Left hindlimb (tissue), 1 donor: ENCODE measurements at places on chromosomes 2 and 18.

- no peak for DNase-seq
Measured at GRCh38 chr2:88226754-88227153, 56.6 kb downstream of the THNSL2 start.

DNA sequence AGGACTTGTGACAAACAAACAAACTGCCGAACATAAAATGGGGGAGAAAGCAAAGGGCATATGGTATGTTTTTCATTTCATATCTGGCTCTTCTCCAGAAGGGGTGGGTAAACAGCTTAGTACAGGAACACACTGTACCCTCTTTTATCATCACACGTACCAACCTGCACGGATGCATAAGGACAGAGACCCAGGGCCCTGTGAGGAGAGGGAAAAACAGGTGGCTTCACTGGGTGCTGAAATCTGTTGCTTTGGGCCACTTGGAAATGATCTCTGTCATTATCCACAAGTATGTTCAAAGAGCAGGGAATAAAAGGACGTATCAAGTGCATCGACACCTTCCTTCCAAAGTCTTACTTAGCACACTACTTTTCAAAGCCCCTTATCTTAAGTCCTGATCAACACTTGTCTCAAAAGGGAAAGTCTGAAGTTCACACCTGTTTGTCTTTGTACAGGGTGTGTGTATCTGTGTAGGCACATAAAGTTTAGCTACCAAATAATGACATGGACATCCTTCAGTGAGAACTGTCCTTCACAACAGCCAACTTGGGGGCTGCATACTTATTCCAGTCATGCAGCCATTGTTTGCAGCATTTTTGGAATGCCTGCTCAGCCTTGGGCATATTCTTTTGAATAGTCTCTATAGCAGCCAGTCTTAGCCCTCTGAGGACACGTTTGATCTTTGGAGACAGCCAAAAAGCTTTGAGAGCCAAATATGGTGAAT is 60.6 kb downstream of the IRS1 start:
- DNase-seq = no peak

DNA sequence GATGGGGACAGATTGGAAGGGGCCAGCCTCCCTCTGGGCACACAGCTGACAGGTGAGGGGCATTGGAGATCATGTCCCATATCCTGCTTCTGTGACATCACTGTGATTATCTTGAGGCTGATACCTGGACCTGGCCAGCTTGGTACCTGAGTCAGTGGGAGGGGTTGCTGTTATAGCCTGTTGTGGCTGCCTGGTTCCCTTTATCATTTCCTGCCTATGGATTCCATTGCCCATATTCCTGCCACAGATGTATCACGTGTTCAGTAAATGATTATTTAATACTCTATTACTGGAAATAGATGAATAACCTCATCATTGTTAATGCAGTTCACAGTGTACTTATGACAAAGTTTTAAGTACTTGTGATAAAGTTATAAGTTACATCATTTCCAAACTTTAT is 7.8 kb upstream of the SCYGR1 start:
- DNase-seq = no peak

DNA sequence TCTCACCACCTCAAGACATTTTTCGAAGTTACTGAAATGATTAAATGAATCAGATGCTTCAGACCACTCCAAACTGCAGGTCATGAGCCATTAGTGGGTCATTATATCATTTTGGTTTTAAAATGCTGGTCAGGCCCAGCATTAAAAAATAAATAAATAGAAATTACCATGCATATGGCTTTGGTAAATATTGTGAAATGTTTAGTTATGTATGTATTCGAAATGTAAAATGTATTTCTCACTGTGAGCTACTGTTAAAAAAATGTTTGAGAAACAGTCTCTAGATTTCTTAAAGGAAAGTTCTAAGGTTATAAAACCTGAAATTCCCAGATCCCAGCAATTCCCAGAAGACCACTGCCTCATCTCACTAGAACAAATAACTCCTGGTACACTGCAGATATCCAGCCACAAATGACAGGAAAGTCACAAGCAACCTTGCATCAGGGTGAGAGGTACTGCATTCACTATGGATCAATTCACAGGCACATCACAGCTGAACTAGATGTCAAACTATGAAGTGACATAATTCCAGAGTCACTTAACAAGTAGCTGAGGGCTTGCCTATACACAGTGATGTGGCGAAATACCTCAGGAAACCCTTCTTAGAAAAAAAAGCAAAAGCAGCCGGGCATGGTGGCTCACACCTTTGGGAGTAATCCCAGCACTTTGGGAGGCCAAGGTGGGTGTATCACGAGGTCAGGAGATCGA is 46.6 kb downstream of the FAM228A start:
- DNase-seq = no peak

GRCh38 chr2:1740716-1741589 is 3.4 kb downstream of the PXDN start:
- DNase-seq = peak; percentile 23
